ENCODE measurements at places on chromosomes 3 and 15.

DNA sequence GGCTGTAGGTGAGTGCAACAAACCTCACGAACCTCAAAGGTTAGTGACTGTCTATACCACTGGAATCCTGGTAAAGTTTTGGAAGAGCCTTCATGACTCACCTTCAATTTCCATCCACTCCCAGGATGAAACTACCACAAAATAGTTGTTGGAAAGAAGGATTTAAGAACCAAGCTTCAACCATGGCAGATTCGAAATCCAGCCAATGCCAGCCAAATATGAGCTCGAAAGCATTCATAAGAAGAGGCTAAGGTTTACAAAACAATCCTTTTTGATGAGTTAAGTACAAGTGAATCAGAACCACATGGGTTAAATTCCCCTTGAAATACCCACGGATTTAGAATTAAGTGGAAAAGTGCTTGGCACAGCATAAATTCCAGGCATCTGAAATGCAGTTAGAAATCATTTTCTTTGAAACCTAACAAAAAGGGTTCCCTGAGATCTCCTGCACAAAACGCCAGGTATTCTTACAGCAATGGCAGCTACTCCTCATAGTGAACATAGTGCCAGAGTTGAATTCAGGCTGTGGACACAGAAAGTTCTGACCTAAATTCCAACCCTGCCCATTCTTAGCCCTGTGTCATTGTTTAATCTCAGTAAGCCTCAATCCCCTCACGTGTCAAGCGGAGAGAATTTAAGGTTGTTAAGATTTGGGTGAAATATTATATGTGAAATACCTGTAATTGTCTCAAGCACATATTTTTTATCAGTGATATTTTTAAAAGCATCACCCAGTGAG, 89.2 kb downstream of the FBN1 start:
- no peak for DNase-seq

DNA sequence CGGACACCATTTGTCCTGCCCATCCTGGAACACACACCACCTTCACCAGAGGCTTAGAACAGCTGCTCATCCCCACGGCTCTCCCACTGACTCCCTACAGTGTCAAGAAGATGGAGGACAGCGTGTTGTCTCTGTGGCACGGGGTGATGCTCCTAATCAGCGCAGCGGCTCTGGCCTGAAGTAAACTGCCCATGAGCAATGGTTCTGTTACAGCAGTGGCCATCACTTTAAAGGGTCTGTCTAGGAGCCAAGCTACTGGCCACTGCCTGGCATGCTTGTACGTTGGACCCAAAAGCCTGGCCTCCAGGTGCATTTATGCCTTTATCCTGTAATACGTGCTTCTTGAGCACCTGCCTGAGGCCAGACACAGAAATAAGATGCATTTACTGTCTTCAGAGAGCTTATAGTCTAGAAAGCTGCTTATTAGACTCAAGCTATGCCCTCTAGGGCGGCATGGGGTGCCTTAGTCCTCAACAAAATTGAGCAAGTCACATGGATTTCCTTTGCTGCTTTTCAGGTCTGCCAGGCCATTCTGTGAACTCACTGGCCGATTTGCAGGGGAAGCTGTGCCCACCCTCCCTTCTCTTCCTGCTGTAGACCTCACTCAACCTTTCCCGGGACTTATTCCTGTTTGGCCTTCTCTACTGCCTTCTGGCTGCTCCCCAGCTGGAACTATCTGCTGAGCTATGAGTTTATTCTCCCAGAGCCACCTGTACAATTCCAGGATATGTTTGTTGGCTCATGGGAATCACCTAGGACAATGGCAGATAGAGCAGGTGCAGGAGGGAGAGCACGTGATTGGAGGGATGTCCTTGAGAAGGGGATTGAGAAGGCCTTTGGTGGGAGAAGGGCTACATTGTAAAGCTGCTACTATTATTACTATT, 51.9 kb downstream of the STARD5 start:
- no peak for DNase-seq

DNA sequence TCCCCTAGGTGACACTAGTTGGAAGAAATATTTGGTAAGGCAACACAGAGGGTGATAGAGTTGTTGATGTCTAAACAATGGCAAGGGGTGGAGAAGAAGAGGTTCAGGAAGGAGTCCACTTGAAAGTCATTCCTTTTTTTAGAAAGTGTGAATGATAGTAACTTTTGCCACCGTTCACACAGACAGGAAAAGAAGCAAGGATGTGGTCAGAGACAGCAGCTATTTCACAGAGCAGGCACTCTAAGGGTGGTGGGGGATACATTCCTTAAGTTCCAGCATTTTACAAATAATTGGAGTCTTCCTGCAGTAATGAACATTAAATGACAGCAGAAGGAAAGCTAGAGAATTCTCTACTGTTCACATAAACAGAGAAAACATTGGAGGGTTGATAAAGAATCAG, 75.4 kb upstream of the ZNF385D start:
- DNase-seq = peak; percentile 45

- DNase-seq = no peak
Observed at GRCh38 chr3:56094170-56094569, 374.1 kb downstream of the ERC2 start.

DNA sequence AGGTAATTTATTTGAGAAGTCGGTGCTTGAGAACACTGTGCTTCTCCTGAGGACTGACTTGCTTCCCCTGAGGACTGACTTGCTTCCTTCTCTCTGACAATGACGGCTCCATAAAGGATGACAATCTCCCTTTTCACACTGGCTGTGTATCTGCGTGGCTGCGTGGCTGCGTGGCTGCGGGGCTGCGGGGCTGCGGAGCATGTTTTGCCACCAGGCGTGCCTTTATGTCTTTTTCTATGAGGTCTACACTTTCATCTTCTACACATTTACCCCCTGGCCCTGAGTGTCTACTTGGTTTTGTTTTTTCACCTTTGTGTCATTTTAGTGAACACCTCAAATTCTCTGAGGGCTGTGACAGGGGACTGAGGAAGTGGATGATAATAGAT, 89.9 kb downstream of the XXYLT1 start:
- peak; percentile 19 for DNase-seq

- no peak for DNase-seq
Observed at GRCh38 chr3:186782542-186783057, 777 bp upstream of the EIF4A2 start.

GRCh38 chr3:39346785-39347585, 17.5 kb downstream of the CCR8 start:
- DNase-seq = no peak

DNA sequence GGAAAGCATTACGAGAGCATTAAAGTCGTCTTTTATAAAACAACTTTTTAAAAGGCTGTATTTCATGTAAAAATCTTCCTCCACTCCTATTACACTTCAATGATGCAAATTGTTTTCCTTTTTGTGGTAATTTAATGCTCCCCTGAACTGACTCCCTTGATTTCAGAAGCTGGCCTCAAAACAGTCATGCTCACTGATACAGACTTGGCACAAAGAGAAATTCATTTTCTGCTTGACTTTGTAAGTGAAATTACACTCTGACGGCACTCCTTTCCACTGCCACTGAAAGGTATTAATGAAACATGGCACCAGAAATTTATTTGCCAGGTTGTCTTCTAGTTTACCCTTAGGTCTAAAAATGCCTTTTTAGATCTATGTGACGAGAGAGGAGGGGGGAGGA, 215.5 kb downstream of the LRRC3B start:
- no peak for DNase-seq

- DNase-seq = no peak
Observed at GRCh38 chr3:11059799-11060115, 67.2 kb downstream of the SLC6A1 start.

- no peak for DNase-seq
Observed at GRCh38 chr3:140243575-140243974, 308.6 kb downstream of the CLSTN2 start.

DNA sequence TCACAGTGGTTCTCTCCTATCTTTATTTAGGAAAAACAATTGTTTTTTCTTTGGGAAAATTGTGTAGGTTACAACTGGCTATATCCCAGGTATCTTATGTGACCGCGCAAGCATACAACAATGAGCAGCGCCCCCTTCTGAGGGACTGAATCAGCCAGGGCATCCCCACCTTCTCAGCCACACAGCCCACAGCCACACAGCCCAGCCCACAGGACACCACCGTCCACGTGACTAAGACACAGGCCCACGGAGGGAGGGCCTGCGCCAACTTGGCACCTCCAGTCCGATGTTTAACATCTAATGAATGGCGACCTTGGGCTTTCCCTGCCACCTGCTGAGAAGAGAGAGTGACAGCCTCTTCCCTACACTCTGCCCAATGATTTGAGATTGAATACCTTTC, 68.1 kb downstream of the ATP10A start:
- no peak for DNase-seq

DNA sequence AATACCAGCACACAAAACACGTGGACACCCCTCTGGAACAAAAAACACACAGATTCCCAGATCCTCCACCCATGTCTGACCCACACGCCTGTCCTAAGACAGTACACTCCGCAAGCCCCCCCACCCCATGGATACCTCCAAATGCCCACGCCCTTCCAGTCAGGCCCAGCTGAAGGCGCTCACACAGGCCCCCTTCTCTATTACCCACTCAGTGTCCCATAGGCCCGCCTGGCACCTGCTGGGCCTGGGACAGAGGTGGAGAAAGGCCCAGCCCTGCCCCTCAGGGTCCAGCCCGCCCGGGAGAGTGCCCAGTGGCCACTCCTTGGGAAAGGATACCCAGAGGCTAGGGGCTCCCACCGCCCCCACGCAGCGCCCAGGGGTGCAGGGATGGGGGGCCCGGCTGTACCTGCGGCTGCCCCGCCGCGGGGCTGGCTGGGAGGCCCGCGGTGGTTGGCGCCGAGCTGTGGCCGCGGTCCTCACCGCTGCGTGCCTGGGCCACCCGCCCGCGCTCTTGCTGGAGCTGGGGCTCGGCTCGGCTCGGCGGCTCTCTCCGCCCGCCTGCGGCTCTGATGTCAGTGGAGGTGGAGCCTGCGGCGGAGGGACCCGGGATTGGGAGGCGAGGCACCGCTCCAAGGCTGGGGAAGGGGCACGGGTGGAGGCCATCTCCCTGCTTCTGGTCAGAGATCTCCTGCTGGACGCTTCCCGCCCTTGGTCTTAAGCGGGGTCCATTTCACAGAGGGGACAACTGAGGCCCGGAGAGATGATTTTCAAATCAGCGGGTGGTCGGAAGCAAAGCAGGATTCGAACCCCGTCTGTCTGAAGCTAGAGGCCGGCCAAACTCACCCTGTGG, at the start of gene CAMK1:
Gene CAMK1, minus strand, starts transcription at position 522 of the 850 bp plus-strand sequence. CDS start 2,198 bp downstream, outside the sequence.
- no peak for DNase-seq

- DNase-seq = no peak
Observed at GRCh38 chr3:65811892-65812291, 226.8 kb downstream of the MAGI1 start.

DNA sequence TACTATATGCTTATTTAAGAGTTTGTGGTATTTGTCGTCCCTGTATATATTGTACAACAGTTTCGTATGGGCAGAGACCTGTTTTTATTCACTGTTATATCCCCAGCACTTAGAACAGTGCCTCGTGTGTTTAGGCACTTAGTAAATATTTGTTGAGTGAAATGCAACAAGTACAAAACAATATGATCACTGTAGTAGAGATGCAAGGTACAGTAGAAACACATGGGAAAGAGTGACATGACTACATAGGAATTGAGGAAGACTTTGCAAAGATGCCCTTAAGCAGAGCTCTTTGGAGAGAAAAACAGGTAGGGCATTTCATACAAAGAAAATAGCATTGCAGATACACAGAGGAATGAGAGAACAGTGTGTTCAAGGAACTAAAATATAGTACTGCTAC, 18.3 kb downstream of the RASA2 start:
- DNase-seq = no peak

DNA sequence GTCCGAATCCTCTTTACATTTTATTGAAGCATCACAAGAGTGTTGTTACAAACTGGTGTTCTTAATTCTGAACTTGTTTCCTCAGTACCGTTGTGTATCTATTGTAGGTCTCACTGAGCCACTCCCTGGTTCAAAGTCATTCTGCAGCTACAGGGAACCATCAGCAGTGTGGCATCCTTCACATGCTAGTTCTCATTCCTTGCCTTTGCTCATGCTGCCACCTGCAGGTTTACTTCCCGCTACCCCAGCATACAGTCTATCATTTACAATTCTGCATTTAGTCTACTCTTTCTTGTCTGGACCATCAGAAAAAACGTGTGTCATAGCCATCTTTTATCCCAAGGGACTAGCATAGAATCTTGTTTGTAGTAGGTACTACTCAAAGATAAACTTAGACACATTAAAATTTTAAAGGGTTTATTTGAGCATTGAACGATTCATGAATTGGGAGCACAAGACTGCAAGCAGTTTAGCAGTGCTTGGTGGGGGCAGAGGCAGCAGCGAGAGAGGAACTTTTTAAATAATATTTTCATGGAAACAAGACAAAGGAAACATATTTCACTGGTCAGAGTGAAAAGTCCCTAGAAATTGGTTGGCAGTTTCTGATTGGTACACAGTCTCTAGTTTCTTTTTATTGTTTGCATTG, 402.1 kb downstream of the CADM2 start:
- peak; percentile 78 for DNase-seq

DNA sequence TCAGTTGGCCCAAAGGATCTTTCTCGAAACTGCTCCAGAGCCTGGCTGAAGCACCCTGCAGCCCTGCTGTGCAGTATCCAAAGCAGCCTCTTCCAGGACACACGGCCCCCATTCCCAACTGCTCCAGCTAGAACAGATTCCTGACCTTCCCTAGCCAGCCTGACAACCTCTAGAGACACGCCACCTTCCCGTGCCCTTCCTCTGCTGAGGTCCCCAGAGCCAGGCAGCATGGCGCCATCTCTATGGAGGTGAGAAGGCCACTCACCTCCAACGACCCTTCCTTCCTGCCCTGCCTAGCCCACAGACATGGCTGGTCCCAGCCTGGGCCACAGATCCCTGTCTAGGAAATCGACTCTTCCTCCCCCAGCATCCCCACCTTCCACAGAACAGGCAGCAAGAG, 3.1 kb downstream of the KIF7 start:
- DNase-seq = no peak

- no peak for DNase-seq
Observed at GRCh38 chr3:59878038-59878427, 828.2 kb upstream of the CFAP20DC start.

DNA sequence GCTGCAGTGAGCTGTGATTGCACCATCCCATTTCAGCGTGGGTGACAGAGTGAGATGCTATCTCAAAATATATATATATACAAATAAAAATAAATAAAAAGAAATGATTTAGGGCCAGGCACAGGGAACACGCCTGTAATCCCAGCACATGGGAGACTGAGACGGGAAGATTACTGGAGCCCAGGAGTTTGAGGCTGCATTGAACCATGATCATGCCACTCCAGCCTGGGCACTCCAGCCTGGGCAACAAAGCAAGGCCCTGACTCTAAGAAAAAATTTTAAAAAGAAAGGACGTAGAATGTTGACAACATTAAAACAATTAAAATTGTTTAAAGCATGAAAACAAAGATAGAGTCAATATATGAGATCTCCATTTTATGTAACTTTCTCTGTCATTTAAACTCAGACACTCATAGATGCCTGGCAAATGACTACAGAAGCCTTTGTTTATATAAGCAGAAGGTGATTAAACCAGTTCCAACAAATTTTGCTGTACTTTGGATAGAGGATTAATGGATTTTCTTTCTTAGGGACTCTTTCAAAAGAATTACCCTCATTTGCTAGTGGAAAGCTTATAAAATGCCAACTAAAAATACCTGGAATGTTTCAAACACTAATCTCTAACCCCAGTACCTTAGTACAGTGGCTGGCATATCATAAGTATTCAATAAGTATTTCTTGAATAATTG, 10.7 kb upstream of the TRPM7 start:
- DNase-seq = no peak

Data from Kasumi-1 (cell line).